ENCODE measurements at places on chromosomes 6 and 20. TPM values are rescaled to one million over a fixed set of nuclear protein-coding genes. Genes with fewer than 3 reads are reported as not detected.

GRCh38 chr20:796921-797320 lies 28.6 kb upstream of the SLC52A3 start:
- H3K27ac ChIP-seq: no peak overlapping the region
- no peak overlapping the region for H3K4me3 ChIP-seq
- H3K27me3 ChIP-seq: no peaks in the 10 kb centered on the region
- H3K36me3 ChIP-seq: no peaks in the 10 kb centered on the region
- no peaks in the 10 kb centered on the region for H3K4me1 ChIP-seq

DNA sequence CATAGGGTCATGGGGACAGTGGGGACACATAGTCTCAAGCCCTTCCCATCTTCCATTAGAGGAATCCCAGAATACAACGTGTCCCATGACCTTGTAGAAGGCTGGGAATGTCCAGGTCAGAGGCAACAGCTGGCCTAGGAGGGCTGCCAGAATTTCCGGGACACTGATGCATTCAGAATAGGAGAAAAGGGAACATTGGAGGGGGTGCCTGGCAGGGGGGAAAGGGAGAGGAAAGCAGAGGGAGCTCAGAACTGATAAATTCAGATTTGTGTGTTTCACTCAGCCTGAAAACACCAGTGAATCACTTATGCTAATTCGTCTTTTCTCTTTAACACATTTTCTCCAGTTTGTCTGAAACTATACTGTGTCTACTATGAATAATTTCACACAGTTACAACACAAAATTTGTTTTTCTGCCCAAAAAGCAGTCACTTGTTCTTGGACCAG lies 35.5 kb upstream of the BMP2 start:
- peaks cover 3% of the 10 kb centered on the region for H3K27me3 ChIP-seq
- DNase-seq: no peak
- no peaks in the 10 kb centered on the region for H3K4me1 ChIP-seq
- no peak overlapping the region for H3K27ac ChIP-seq
- H3K4me3 ChIP-seq: no peak overlapping the region
- H3K36me3 ChIP-seq: no peaks in the 10 kb centered on the region

Gene HLA-DMB
- total RNA-seq: 0.28 TPM

- H3K4me1 ChIP-seq: no peaks in the 10 kb centered on the region
- no peak for DNase-seq
- no peak overlapping the region for H3K27ac ChIP-seq
- H3K4me3 ChIP-seq: no peak overlapping the region
- H3K27me3 ChIP-seq: no peaks in the 10 kb centered on the region
Observed at GRCh38 chr6:81777586-81778268, 25.2 kb upstream of the TENT5A start.

- H3K27me3 ChIP-seq: no peaks in the 10 kb centered on the region
- no peak overlapping the region for H3K27ac ChIP-seq
- DNase-seq: no peak
- no peaks in the 10 kb centered on the region for H3K4me1 ChIP-seq
- no peaks in the 10 kb centered on the region for H3K36me3 ChIP-seq
- no peak overlapping the region for H3K4me3 ChIP-seq
Observed at GRCh38 chr6:119568580-119568979, 219.0 kb upstream of the MAN1A1 start.

Gene CNKSR3
- total RNA-seq: 15.8 TPM

Gene CDH26
- not detected for total RNA-seq

Gene HLA-DOA
- total RNA-seq: not detected

Gene TMEM244
- total RNA-seq: 0.28 TPM

- H3K36me3 ChIP-seq: no peaks in the 10 kb centered on the region
- H3K27ac ChIP-seq: no peak overlapping the region
- H3K4me3 ChIP-seq: no peak overlapping the region
- no peak for DNase-seq
Observed at GRCh38 chr20:50487397-50487796, 22.8 kb upstream of the PTPN1 start.

DNA sequence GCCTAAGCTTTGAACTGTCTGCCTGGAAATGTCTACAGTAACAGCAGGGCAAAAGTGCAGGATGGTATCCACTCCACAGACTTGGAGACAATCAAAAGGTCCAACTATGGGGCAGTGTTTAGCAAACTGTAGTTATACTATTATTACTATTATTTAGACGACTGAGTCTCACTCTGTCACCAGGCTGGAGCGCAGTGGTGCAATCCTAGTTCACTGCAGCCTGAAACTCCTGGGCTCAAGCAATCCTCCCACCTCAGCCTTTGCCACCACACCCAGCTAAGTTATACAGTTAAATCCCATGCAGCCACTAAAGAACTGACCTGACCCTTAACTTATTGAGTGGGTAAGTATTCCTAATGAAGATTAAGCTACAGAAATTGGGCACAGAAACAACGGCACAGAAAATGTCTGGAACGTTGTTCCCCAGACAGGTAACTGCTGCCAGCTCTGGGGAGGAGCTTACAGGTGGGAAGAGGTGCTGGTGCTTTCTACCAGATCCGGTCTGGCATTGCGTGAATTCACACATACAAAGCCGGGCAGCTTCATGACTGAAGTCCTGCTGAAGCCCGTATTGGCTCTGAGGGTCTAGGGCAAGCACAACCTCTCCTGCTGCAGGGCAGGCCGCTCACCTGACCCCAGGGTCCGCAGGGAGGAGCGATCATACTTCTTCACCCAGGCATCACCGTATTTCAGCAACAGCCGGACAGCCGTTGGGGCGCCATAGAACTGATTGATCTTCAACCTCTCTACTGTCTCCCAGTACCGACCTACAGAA lies 27.0 kb upstream of the APMAP start:
- no peak for DNase-seq
- peaks cover 3% of the 10 kb centered on the region for H3K27me3 ChIP-seq
- H3K4me3 ChIP-seq: no peak overlapping the region
- no peak overlapping the region for H3K27ac ChIP-seq

DNA sequence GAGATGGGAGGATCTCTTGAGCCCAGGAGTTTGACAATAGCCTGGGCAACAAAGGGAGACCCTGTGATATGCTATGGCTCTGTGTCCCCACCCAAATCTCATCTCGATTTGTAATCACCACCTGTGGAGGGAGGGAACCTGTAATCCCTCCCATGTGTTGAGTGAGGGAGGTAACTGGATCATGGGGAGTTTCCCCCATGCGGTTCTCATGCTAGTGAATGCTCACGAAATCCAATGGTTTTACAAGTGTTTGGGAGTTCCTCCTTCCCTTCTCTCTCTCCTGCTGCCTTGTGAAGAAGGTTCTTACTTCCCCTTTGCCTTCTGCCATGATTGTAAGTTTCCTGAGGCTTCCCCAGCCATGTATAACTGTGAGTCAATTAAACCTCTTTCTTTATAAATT lies 3.4 kb downstream of the NUDT3 start:
- H3K27me3 ChIP-seq: no peaks in the 10 kb centered on the region
- H3K4me3 ChIP-seq: no peak overlapping the region
- peaks cover 8% of the 10 kb centered on the region for H3K4me1 ChIP-seq
- H3K36me3 ChIP-seq: no peaks in the 10 kb centered on the region
- no peak overlapping the region for H3K27ac ChIP-seq

Gene ELOVL4
- total RNA-seq: 2.3 TPM

Gene TFAP2A
- 0.72 TPM for total RNA-seq

All from IMR-90 (cell line).